ENCODE measurements at places on chromosomes 1 and 21.

- no peak for DNase-seq
Observed at GRCh38 chr1:235843461-235843961, 23.2 kb downstream of the LYST start.

DNA sequence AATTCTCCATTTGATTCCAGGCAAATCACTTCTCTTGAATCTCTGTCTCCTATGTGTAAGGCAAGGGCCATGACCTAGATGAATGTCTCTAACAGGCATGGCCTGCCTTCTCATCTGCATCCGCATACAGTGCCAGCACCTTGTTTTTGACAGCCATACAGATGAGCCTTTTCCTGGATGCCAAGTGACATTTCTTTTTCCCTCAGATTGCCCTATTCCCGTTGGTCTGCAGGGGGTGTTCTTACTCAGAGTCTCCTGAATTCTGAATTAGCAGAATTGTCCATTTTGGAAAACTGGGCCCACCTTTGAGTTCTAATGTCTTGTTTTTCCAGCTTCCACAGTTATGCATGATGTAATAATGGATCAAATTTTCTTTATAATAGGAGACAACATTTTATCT is 88.0 kb upstream of the ADAR start:
- no peak for DNase-seq

- DNase-seq = no peak
Observed at GRCh38 chr1:97245682-97246081, 524.1 kb downstream of the PTBP2 start.

- peak; percentile 89 for DNase-seq
Observed at GRCh38 chr1:110407260-110408210, at the start of gene LAMTOR5. Gene LAMTOR5, minus strand, starts transcription at chr1:110407694. Its CDS starts 74 bp downstream, at chr1:110407620.

GRCh38 chr1:53308506-53308905 is 19.4 kb downstream of the LRP8 start:
- no peak for DNase-seq

GRCh38 chr1:160024195-160024905 is 7.4 kb downstream of the PIGM start:
- DNase-seq = no peak

GRCh38 chr1:54460861-54461387 is 54.7 kb upstream of the SSBP3 start:
- DNase-seq = no peak

GRCh38 chr1:43705982-43706597 is 1.2 kb upstream of the ST3GAL3 start:
- DNase-seq = no peak

- DNase-seq = no peak
Observed at GRCh38 chr1:2597441-2598328, 11.1 kb downstream of the PRXL2B start.

DNA sequence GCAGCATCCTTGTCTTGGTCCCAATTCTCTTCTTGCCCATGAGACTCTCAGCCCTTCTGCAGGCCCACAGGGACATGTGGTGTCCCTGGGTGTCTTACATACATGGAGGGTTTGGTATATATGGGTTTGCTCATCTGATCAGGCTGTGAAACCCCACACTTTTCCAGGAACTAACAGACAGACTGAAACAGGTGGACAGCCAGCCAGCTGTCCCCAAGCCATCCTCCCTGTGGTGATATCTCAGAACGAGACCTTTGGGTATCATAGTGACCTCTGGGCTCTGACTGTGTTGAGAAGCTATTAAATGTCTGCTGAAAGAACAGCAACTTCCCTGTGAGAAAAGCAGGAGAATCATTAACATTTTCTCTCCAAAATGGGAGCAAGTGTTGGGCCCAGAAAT is 115.5 kb upstream of the PAXBP1 start:
- DNase-seq = no peak

- no peak for DNase-seq
Observed at GRCh38 chr1:27161594-27161993, 6.7 kb upstream of the SLC9A1 start.

DNA sequence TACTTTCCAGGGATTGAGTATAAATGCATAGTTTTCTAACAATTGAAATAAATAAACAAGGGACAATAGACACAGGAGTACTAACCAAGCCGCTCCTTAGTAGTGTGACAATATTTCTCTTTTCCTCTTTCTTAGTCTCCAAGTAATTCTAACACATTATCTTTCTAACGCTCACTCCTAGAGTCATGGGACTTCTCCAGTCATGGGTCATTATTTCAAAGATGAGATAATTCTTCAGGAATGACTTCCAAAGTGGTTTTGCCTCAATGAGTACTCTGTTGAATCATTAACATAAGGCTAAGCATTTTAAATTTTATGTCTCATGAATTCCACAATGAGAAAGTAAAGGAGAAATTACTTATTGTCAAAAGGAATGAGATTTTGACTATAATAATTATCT is 605.8 kb upstream of the ADAMTS5 start:
- DNase-seq = no peak

- DNase-seq = no peak
Observed at GRCh38 chr1:175176246-175176645, 16.3 kb downstream of the KIAA0040 start.

- no peak for DNase-seq
Observed at GRCh38 chr21:44820851-44821250, 3.0 kb upstream of the SUMO3 start.

GRCh38 chr1:76292418-76293184 is 218.1 kb downstream of the ST6GALNAC3 start:
- no peak for DNase-seq

DNA sequence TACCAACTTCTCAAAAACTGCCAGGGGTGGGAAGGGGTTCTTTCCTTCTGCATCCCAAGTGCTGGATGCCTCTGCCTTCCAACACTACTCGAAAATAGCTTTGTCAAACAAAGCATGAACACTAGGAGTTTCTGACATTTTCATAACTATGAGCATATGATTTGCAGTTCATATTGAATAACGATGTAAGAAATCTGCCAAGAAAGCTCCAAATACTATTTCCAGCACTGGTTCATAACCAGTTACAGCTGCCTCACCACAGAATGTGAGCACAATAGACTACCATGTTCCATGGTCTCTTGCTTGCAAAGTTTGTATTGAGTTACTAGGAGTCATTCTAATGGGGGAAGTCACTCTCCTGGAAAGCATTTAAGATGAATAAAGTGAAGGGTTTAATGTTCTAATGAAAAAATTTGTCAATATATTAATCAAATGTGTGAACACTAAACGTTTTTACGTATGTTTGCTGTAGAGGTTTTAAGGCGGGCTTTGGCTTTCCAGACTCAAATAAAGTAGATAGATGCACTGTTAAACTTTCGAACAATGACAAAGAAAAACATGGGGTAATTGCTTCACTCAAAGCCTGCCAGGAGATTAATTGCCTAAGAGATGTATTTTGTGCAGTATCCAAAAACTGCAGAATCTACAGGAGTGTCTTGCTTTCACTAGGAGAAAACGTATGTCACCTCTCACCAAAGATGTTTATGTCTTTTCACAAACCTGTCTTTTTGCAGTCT is 78.6 kb upstream of the UBE2U start:
- no peak for DNase-seq

DNA sequence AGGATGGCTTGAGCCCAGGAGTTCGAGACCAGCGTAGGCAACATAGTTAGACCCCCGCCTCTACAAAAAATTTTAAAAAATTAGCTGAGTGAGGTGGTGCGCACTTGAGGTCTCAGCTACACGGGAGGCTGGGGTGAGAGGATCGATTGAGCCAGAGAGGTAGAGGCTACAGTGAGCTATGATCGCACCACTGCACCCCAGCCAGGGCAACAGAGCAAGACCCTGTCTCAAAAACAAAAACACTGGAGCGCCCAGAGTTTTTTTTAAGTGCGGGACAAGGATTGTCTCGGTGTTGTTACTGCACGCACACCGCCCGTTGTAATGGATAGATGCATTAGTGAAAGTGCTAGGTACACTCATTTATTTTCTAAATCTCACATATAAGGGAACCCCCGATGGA is 37.1 kb downstream of the PIK3CD start:
- no peak for DNase-seq

GRCh38 chr21:33023574-33024200 is 2.0 kb upstream of the OLIG2 start:
- DNase-seq = no peak

- DNase-seq = no peak
Observed at GRCh38 chr1:178953034-178953433, 72.7 kb upstream of the FAM20B start.

DNA sequence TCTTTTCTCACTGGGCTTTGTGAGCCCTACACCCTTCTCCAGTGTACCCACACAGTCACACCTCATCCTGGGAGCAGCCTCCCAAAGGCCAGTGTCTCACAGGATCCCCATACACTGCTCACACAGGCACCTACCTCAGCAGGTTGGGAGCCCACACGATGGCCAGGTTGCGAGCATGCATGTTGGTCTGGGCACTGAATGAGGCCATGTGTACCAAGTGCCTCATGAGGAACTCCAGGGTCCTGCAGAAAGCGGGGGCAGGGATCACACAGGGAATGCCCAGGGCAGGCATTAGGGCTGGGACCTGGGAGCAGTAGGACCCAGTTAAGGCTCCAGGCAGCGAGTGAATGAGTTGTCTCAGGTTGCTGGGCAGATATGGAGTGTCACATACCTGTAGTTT is 8.5 kb upstream of the USF1 start:
- no peak for DNase-seq

- DNase-seq = no peak
Observed at GRCh38 chr1:88595355-88596002, 88.6 kb upstream of the PKN2 start.

DNA sequence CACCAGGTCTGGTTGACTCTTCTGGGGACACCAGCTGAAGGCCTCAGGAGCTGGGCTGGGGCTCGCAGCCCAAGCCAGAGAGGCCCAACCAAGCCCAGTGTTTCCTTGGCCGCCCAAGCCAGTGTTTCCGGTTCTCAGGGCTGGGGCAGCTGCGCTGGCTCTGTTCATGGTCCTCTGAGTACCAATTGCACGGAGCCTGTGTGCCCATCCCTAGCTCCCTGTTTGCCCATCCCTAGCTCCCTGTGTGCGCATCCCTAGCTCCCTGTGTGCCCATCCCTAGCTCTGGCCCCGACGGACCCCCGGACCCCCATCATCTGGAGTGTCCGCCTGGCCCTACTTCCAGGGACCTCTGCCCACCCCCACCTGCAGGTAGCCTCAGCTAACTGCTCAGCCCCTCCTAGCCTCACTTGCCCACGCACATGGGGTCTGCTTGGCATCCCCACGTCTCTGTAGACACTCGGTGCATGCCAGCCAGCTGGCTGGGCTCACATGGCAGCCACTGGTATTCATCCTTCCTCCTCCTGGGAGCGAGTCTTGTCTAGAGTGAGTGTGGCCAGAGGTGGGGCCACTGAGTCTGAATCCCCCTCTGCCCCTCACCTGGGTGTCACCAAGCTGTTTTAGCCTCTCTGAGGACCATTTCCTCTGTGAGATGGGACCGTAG is 64.0 kb downstream of the WNT9A start:
- DNase-seq = no peak

- no peak for DNase-seq
Observed at GRCh38 chr1:58104960-58105359, 441.6 kb downstream of the OMA1 start.

GRCh38 chr1:43901196-43901961 is 32.2 kb upstream of the ARTN start:
- DNase-seq = no peak

GRCh38 chr1:156854634-156855033 is 4.3 kb downstream of the INSRR start:
- no peak for DNase-seq

DNA sequence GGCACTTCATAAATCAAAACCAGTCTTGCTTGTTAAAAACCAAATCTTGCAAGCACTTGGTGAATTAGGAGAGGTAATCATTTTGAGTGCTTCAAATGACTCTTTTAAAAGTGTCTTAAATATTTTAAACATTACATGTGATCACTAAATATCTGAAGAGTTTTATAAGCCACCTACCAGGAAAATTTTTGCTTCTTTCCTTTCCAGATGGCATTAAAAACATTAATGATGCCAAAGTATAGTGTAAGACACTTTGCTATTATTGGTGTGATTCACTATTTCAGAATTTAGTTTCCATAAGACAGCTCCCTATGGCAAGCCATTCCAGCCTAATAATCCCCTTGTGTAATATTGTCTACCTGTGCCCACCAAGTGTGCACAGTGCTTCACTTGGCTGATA is 548.8 kb upstream of the ADAMTS5 start:
- no peak for DNase-seq

GRCh38 chr1:46903481-46903880 is 37.8 kb downstream of the CYP4A11 start:
- no peak for DNase-seq

GRCh38 chr1:193411714-193412113 is 225.3 kb upstream of the B3GALT2 start:
- DNase-seq = no peak

GRCh38 chr1:75099581-75099980 is 34.6 kb upstream of the LHX8 start:
- DNase-seq = no peak

DNA sequence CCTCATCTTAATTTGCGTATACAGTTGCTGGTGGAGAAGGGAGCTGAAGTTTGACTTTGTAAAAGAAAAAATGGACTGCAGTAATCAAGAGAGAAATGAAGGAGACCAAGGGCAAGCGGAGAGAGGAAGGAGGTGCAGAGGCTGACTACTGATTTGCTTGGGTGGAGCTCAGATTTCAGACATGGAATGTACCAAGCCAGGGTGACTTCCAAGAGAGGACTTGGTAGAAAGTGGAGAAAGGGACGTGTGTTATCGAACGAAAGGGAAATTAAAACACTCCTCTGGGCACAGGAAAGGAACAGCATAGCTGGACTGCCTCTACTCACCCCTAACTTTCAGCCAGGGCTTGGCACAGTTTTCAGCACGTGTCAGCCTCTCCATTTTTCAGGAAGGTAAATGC is 15.1 kb upstream of the HEATR1 start:
- no peak for DNase-seq

DNA sequence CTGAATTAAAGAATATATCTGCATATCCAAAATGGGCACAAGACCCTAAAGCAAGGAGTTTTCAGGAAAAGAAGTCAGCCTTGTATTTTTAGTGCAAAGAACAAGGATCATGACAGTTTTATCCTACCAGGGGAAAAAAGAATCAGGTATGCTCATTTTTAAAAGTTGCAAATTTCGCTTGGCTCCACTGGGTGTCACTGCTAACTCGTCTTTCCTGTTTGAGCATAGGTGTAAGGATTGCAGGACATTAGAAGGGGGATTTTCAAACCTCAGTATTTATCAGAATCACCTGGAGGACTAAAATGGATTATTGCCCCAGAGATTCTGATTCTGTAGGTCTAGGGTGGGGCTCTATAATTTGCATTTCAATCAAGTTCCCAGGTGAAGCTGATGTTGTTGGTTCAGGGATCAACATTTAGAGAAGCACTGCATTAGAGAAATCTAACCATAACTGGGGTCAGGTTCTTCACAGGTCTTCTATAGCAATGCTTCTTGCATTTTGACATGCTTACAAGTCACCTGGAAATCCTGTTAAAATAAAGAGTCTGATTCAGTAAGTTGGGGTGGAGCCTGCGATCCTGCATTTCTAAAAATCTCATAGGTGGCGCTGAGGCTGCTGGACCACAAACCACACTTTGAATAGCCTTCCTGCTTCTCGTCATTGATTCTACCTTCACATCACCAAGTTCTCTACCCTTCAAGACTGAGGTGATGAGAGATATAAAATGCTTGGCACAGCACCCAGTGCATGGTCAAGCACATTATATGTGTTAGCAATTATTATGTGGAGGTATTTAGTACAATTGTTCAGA is 39.6 kb downstream of the NUF2 start:
- DNase-seq = no peak

GRCh38 chr1:85617633-85618100 is 37.1 kb downstream of the CCN1 start:
- no peak for DNase-seq

GRCh38 chr1:221565711-221566110 is 176.2 kb downstream of the DUSP10 start:
- DNase-seq = no peak
